ENCODE measurements at places on chromosomes 5 and 9. TPM values are rescaled to one million over a fixed set of nuclear protein-coding genes. Genes with fewer than 3 reads are reported as not detected.
A peak's percentile ranks its signal among the peaks of the same experiment; 100 is the strongest.

GRCh38 chr9:134959971-134960310 is 42.2 kb upstream of the FCN1 start:
- DNase-seq = peak; percentile 40

- DNase-seq = no peak
These were observed 2.1 kb downstream of the ECPAS start for GRCh38 chr9:111481885-111482636.

DNA sequence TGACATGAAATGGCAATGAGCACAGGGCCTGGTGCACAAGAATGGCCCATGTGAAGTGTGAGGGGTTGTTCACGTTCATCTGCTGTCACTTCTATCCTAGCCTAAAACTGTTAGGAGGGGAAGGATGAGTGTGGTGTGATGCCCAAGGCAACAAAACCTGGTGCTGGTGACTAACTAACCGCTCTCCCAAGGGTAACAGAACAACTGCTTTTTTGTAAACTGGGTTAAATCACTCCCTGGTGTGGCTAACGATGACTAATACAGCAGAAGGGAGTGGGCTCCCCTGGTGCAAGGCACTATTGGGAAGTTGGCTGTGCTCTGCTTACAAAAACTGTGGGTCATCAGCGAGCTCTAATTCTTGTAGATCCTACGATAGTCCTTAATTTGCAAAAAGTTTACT is 103.2 kb upstream of the VCAN start:
- no peak for DNase-seq

GRCh38 chr9:29129763-29130162 is 1556.5 kb upstream of the C9orf72 start:
- DNase-seq = no peak

DNA sequence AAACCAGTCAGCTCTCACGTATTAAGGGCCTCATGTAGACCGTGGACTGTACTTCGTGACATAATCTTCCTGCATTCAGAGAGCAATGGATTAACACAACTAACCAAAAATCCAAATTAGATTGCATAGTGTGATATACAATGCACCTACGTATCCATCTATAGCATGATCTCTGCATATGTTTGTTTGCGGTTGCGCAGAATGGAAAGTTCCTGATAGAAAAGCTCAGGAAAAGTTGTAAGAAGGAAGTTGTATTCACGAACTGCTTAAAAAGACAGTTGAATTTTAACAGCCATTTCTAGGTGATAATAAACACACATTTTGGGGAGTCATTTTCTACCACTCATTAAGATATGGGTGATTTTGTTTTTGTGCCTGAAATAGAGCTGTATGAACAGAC is 869.0 kb downstream of the TLE4 start:
- DNase-seq = no peak

DNA sequence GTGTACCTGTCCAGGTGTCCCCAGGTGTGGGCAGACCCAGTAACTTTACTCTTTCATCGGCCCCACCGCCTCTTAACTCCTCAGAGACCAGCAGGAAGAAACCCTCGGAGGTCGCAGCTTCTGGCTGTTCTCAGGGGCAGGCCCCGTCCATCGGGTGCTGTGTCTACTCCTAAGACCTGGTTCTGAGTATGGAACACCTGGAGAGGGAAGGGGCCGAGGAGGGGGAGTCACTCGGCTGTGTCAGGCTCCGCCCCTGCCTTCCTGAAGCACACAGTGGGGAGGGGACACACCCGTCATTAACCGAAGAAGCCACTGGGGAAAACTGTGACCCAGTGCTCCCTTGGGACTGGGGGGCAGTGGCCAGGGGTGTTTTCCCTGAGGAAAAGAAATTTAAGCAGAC is 22.3 kb downstream of the NTNG2 start:
- no peak for DNase-seq

DNA sequence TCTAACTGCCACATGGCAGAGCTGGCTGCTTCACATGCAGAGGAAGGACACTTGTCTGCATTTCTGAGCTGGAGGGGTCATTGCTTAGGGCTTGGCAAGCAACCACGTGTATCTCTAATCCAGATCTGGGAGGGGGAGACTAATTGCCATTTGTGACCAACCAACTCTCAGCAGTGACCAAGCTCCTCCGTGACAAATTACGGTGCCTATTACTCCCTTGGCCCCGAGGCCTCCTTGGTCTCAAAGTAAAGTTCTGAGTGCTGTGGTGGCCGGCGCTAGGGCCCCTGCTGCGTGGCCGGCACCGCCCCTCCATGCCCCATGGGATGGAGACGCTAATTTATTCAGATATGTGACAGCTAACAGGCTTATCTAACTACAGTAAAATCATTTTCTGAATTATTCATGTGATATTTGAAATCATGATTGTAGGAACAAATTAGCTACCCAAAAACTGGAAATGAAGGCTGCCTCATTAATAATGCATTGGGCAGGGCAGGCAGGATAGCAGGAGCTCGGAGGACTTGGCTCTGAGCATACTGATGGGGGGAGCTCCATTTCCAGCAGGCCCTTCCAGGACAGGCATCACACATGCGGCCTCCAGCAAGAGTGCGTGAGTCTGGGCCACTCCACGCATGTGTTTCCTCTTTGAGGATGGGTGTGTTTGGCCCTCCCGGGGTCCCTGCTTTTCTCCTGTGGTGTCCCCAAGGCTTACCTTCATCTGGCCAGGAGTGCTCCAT is 67.7 kb downstream of the C5orf15 start:
- DNase-seq = no peak

DNA sequence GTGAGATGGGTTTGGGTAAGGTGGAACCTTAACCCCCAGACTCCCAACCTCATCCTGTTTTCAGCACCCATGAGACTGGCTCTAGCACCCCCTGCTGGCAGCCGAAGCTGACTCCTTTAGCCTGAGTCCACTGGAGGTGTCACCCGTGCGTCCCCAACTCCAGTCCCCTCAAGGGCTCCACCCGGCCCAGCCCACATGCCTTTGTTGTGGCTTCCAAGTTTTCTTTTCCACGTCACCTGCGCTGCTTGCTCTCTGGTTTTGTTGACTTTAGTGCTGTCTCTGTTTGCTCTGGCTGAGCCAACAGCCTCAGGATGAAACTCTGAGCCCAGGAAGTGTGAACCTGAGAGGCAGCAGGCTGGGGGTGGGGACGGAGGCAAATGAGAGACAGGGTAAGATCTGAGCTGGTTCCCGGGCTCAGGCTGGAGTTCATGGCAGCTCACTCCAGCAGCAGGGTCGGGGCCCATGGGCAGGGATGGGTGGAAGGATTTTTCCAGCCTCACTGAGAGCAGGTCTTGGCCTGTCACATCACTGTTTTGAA is 13.2 kb upstream of the AQP7 start:
- peak; percentile 75 for DNase-seq

DNA sequence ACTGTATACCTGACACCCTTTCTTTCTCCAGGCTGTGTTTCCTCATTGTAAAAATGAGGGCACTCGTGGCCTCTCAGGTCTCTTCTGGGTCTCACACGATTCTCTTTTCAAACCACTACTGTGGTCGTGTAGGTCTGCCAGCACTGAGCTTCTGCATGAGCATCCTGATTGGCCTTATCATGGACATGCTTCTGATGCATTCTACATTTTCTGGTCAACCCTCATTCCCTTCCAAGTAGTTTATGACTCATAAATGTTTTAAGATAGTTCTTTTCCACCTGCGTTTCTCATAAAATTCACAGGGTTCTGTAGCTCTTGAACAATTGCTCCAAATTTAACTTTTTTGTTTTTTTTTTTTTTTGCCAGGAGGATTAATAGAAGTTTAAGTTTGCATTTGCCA is 294.8 kb downstream of the KCTD16 start:
- no peak for DNase-seq

DNA sequence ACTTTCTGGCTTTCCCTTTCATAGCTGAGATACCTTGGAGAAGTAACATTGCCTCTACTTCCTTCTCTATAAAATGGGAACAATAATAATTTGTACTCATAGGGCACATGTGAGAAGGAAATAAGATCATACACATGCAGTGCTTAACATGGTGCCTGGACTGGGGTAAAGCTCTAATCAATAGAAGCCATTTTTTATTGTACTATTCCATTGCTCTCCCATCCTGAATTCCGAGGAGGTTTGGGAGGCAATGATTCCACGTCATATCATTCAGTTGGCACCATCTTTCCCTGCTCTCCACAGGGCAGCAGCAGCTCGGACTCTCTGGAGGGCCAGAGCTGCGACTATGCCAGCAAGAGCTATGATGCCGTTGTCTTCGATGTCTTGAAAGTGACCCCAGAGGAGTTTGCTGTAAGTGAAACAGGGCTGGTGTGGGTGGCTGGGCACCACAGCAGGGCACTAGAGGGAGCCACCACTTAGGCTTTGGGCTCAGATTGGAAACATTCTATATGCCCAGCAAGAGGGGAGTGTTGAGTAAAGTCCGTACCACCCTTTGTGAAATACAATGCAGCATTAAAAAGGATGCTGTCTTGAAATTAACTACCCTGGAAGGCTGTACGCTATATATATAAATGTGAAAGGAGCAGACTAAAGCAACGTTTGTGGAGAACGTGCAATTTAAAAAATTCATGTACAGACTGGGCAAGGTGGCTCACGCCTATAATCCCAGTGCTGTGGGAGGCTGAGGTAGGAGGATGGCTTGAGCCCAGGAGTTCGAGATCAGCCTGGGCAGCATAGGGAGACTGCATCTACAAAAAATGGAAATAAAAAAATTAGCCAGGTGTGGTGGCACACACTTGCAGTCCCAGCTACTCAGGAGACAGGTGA is 51.2 kb downstream of the RALGPS1 start:
- DNase-seq = no peak

- no peak for DNase-seq
These were observed 45.2 kb downstream of the NSD1 start for GRCh38 chr5:177178733-177179304.

DNA sequence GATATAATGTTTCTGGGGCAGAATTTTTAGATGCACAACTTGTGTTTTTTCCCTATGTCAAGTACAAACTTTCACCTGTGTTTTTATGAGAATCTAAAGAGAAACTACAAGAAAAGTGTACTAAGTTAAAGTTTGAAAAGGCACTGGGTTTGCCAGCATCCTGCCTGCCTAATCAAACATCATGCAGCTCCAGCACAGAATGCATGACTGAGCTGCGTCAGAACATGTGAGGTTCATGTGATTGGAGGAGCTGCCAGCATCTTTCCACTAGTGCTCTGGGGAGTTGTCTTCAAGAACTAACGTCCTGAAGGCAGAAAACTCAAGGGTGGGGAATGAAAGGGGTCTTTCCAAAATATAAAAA is 46.1 kb upstream of the RIC1 start:
- no peak for DNase-seq

- no peak for DNase-seq
These were observed 29.3 kb downstream of the TNFAIP8 start for GRCh38 chr5:119385136-119385535.

GRCh38 chr5:10091701-10092100 is 158.0 kb downstream of the ATPSCKMT start:
- no peak for DNase-seq

DNA sequence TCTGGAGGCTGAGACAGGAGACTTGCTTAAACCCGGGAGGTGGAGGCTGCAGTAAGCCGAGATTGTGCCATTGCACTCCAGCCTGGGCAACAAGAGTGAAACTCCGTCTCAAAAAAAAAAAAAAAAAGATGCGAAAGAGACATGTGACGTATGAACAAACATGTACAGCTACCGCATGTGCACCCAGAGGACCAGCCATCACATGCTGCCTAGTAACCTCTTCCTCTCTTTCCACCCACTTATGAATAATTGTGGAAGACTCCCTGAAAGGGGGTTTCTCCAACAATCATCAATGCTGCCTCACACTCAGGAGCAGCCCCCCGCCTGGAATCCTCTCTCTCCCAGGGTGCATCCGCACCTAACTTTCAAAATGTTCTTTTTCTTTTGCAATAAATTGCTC is 2.2 kb downstream of the SARDH start:
- DNase-seq = no peak

- no peak for DNase-seq
These were observed 25.7 kb downstream of the FAM170A start for GRCh38 chr5:119655061-119655460.

DNA sequence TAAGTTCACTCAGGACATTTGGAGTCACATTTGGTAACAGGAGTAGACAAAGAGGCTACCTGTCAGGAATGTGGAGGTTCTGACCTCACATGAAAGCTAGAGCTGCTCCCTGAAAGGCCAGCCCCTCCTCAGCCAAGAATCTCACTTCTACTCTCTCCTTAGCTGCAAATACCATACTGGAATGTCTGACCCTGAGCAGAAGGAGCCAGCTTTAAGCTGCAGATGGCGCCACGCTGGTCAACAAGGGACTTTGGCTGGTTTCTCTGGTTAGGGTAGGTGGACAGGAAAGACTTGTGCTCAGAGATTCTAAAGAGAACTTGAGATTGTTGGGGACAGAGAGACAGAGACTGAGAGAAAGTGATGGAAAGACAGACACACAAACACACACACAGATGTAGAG is 21.9 kb downstream of the ASTN2 start:
- no peak for DNase-seq

- no peak for DNase-seq
These were observed 356.2 kb downstream of the RASEF start for GRCh38 chr9:82706786-82707185.

DNA sequence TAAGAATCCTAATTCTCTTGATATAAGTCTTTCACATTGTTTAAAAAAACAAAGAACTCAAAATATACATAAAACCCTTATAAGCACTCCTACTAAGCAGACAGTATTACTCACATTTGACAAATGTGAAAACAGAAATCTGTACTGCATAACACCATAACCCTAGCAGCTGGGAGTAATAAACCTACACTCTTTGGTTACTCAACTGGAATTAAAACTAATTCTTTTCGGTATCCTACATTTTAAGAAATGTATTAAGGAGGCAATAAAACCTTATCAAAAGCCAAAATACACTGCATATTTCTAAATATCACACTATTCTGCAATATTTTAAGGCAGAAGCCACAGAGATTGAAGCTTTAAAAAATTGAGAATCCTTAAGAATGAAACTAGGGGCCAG is 6.8 kb downstream of the AUH start:
- no peak for DNase-seq

DNA sequence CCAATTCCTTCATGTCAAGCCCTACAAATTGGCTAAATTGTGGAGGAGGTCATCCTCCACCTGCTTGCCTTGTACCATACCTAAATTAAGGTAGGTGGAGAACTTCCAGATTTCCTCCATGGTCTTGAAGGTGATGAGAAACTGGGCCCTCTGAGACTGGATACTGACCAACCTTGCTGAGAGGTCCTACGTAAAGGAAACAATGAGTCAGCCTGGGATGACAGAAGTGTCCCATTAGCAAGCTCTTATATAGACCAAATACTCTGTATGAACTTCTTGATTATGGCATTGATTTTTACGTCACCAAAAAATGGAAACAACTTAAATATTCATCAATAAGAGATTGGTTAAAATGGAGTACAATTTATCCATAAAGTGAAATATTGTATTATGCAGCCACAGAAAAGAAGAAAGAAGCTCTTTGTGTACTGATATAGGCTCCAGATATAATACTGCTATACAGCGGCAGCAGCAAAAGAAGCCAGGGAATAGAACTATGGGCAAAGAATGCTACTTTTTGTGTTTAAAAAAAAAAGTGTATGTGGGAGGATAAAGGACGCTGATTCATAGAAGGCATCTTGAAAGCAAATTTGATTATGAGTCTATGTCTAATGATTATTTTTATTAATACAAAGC is 18.3 kb downstream of the SH3TC2 start:
- DNase-seq = no peak

PCDHB12 gene
- total RNA-seq = not detected

GOLM1 gene
- total RNA-seq = 3.6 TPM

LCN9 gene
- total RNA-seq = not detected

FBP1 gene
- total RNA-seq = 1.4 TPM

PTGS1 gene
- total RNA-seq = 0.69 TPM

TTC39B gene
- total RNA-seq = 20.6 TPM

C5orf58 gene
- total RNA-seq = not detected

ACOT12 gene
- total RNA-seq = not detected

ADAMTSL2 gene
- total RNA-seq = not detected

SSBP2 gene
- total RNA-seq = 9.5 TPM

TCERG1 gene
- total RNA-seq = 82.3 TPM
